ENCODE measurements at places on chromosomes 5 and 9.

DNA sequence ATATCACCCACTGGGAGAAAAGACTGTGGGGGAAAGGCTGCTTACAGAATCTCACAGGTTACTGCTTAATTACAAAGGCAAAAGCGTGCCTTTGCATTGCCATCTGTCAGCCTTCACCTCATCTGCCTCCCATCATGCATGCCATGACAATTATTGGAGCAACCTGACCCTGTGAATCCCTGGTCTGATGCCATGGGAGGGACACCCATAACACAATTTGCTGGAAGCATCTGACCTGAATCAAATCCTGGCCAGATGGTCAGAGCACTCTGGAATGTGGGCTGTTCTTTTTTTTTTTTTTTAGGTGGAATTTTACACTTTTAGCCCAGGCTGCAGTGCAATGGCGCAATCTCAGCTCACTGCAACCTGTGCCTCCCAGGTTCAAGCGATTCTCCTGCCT lies 11.6 kb upstream of the RETREG1 start:
- DNase-seq, result no peak

GRCh38 chr5:97072696-97073095 lies 69.7 kb downstream of the LIX1 start:
- DNase-seq, result no peak

DNA sequence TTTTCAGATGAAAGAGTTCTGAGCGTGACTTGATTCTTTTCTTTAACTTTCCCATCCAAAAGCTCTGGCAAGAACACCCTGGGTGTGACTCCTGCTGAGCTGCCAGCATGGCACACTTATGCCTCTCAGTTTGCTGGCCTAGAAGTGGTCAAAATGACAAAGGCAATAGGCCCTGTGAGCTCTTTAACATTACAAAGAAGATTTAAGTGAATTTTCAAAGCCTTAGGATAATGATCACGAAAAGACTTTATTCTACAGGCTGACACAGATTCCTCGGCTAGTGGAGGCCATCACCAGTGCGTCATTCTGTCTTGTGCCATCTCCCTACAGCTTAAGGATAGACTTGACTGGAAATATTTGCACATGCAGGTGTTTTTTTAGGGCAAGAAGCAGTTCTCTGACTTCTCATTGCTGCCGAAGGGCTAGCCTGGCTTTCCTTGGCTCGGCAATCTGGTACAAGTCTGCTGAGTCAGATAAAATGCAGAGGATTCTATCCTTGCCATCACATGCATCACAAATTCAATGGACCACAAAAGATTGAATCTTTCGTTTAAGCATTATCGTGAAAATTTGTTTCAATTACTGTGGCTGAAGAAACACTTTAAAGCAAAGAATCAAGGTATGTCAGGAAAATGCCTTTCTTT lies 311.5 kb downstream of the COX7C start:
- no peak for DNase-seq

DNA sequence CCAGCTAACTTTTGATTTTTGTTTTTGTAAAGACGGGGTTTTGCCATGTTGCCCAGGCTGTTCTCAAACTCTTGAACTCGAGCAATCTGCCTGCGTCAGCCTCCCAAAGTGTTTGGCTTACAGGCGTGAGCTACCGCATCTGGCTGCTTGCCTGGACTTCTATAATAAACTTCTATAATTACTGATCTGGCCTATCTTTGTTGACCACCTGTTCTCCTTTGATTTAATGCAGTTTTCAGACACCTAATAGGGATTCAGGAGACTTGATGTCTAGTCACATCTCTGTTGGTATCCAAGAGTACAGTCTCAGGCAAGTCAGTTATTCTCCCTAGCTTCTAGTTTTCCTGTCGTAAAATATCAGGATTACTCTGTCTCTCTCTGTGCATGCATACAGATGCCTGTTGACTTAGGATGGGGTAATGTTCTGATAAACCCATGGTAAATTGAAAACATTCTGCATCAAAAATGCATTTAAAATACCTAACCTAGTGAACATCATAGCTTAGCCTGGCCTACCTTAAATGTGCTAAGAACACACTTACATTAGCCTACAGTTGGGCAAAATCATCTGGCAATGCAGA lies 51.5 kb upstream of the NR3C1 start:
- no peak for DNase-seq

GRCh38 chr5:16508730-16509531 lies 43.3 kb upstream of the ZNF622 start:
- DNase-seq, result no peak

GRCh38 chr9:36389590-36389989 lies 10.5 kb downstream of the RNF38 start:
- DNase-seq, result no peak

GRCh38 chr9:14616188-14616982 lies 76.8 kb downstream of the ZDHHC21 start:
- DNase-seq, result peak; percentile 45

- DNase-seq, result no peak
These were observed 32.1 kb downstream of the FST start for GRCh38 chr5:53512539-53512938.

Measured in CD4-positive, alpha-beta T cell treated with Interleukin-17A for 1 hour (primary cell).